ENCODE measurements at places on chromosomes 7 and 10.

GRCh38 chr10:91172348-91172747 lies 48.1 kb upstream of the PCGF5 start:
- no peak for DNase-seq

- no peak for DNase-seq
Measured at GRCh38 chr10:100391163-100392002, 44.4 kb downstream of the SCD start.

DNA sequence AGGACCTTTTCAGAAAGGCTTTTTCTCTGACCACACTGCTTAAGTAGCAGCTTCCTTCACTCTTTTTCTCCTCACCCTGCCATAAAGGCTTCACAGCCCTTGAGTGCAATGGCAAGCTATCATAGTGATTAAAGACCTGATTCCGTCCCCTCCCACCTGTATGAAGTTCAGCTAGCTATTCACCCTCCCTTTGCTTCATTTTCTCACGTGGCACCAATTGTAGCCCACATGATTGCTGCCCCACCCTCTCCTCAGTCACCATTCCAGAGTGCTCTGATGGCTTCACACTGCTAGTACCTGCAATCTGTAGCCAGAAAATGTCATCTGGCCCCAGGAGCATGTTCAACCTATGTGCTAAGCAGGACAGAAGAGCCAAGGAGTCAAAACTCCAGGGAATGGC lies 523.8 kb downstream of the GRM8 start:
- DNase-seq = no peak

DNA sequence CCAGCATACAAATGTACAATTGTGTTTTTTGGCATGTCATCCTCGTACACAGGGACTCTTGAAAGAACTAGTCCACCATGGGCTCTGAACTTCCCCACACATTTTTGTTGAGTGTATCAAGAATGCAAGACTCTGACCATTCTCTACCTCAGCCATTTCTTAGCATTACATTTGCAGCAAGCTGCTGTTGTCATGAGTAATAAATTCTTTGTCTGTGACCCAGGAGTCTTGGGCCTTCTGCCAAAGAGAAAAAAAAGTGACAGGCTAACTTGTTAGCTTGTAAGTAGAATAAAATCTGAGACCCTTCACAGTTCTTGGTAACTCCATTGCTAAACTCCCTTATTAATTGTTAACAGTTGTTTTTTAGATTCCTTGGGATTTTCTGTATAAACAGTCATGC lies 542.3 kb upstream of the MBL2 start:
- no peak for DNase-seq

GRCh38 chr7:134778941-134779740 lies at the start of gene CALD1:
Gene CALD1 (plus strand): TSS chr7:134779634. CDS start chr7:134867734, 88,100 bp downstream.
- peak; percentile 95 for DNase-seq

GRCh38 chr7:120987683-120988590 lies 574 bp upstream of the CPED1 start:
- peak; percentile 90 for DNase-seq
